Right lung (tissue), 10 donors: ENCODE measurements at places on chromosomes 5 and 9.

- no peak for DNase-seq
Observed at GRCh38 chr9:123267481-123268198, 746 bp downstream of the STRBP start.

DNA sequence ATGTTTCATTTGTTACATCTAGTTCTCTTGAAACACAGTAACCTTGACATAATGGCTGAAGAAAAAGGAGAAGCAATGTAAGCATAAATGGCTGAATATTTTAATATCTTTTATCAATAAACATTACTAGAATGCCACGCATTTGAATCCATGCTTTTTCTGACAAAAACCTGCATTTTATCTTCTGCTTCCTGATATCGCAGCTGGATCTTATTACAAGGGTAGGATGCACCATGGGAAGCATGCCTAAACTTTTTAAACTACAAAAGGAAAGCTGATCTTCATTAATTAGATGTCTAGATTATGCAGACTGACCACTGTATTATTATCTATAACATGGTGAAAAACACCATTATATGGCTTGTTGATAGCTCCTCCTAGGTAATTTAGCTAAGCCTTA, 156.6 kb downstream of the SLF1 start:
- no peak for DNase-seq

- no peak for DNase-seq
Observed at GRCh38 chr5:132365213-132365612, 4.3 kb upstream of the SLC22A5 start.

- DNase-seq, result no peak
Observed at GRCh38 chr5:133846478-133847226, 121.8 kb downstream of the C5orf15 start.
